A549 (cell line): ENCODE measurements at places on chromosomes 1 and 21. TPM values are rescaled to one million over a fixed set of nuclear protein-coding genes. Genes with fewer than 3 reads are reported as not detected.

Gene ELF3
- 138 to 180 TPM (median 179 TPM) in 3 replicates for polyA plus RNA-seq

Gene HSPA13
- polyA plus RNA-seq: 13.4 to 16.0 TPM (median 15.5 TPM) in 3 replicates

Gene CCDC181
- 0.14 to 0.26 TPM (median 0.20 TPM) in 3 replicates for polyA plus RNA-seq

Gene ZFYVE9
- polyA plus RNA-seq: 6.9 to 7.4 TPM (median 7.1 TPM) in 3 replicates

Gene SLFNL1
- polyA plus RNA-seq: 0.03 to 0.05 TPM (median 0.04 TPM) in 3 replicates

Gene S100A14
- 0.16 to 0.21 TPM (median 0.21 TPM) in 3 replicates for polyA plus RNA-seq

Gene SPRR5
- not detected in 3 replicates for polyA plus RNA-seq

Gene GUCA2A
- not detected in 3 replicates for polyA plus RNA-seq

Gene B3GALT6
- 11.5 to 12.9 TPM (median 12.1 TPM) in 3 replicates for polyA plus RNA-seq

Gene NUAK2
- 37.8 to 40.9 TPM (median 38.8 TPM) in 3 replicates for polyA plus RNA-seq

Gene C1orf87
- not detected in 3 replicates for polyA plus RNA-seq

Gene PLCH2
- 0.18 to 0.44 TPM (median 0.21 TPM) in 3 replicates for polyA plus RNA-seq

Gene FAM131C
- 5.9 to 6.7 TPM (median 6.3 TPM) in 3 replicates for polyA plus RNA-seq

Gene MYOG
- polyA plus RNA-seq: not detected in 3 replicates

Gene FAM72D
- polyA plus RNA-seq: 11.1 to 13.5 TPM (median 12.9 TPM) in 3 replicates

Gene ANGPTL7
- not detected in 3 replicates for polyA plus RNA-seq
